ENCODE measurements at places on chromosomes 7 and 10.

DNA sequence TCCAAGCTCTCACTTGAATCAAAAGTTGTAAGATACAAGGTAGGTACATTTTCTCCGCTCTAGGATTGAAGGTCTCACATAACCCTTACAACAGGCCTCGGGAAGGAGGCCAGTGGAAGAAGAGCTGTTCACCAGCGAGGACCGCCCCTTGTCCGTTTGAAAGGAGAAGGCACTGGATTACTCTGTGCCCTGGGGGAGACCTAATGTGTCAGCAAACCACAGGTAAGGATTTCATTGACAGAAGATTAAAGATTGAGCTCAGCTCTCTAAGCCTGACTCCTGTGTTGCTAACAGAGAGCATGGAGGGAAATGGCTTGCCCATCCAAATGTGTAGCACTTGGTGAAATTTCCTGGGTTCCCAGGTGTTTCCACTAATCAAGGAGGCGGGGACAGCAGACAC is 81.2 kb downstream of the SLC16A9 start:
- no peak for DNase-seq

DNA sequence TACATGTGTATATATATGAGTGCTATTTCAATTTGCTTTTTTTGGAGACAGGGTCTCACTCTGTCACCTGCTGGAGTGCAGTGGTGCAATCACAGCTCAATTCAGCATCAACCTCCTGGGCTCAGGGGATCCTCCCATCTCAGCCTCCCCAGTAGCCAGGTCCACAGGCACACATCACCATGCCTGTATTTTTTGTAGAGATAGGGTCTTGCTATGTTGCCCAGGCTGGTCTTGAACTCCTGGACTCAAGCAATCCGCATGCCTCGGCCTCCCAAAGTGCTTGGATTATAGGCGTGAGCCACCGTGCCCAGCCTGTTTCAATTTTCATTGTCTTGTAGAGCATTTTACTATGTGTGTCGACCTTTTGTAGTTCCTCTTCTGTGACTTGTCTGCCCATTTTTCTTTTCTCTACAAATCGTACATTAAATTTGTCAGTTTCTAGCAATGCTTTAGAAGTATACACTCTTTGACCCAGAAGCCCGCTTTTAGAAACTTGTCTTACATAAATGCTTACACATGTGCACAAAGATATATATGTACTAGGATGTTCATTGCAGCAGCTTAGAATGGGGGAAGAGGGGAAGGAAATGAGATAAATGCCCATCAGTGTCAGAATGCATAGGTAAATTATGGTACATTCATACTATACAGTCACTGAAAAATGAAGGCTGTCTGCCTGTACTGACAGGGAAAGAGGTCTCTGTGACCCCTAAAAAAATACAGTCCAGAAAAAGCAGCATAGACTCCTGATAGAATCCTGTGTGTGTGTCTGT is 12.2 kb upstream of the RFC2 start:
- DNase-seq = no peak

DNA sequence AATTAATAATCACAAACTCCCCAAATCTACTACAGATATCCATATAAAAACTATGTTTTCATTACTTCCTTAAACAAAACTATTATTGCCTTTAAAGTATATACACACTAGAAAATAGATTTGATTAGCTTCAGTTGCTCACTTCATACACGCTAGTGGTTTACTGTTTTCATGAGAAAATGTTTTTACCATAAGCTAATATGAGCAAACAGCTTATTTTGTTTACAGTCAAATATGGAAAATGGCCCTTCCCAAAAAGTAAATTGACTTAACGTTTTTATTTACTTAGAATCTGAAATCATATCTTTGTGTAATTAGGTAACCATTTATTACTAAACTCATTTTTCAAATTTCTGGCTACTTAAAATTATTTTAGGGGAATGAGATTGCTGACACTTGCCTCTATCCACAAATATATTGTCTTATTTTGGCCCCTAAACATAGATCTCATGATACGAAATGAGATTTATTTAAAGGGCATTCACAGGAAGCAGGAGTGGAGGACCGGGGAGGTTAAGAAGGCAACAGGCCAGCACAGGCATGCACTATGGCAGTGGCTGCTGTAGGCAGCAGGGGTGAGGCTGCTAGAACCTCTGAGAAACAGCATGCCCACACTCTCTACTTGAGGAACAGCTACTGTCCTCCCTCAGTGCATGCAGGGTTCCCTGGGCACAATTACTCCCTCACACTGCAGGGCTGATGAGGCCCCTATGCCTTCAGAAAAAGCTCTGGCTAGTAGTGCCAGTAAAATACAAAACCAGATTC is 29.6 kb upstream of the SOSTDC1 start:
- no peak for DNase-seq

GRCh38 chr7:146764458-146764857 is 647.9 kb downstream of the CNTNAP2 start:
- DNase-seq = no peak

GRCh38 chr7:47492716-47493325 is 89.1 kb downstream of the TNS3 start:
- DNase-seq = no peak

DNA sequence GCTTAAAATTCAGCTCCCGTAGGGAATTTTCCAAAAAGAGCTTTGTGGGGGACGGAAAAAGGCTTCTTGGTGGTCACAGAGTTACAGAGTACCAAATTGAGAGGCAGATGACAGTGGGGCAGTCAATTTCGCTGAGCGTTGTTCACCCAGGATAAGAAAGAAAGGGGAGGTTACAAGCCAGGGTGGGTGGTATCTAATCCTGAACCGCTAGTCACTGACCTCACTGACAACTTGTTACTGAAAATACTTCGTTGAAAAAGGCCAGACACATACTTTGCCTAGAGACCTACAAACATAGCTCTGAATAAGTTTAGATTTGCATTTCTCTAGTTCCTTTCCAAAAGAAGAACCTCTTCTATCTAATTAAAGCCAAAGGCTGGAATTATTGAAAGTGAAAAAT is at the start of gene CTNNA3:
Gene CTNNA3 (minus strand): TSS at position 167 of the 400 bp plus-strand sequence.
- no peak for DNase-seq

GRCh38 chr7:47092336-47092735 is 489.6 kb downstream of the TNS3 start:
- DNase-seq = no peak

GRCh38 chr10:85235258-85235657 is 906.9 kb downstream of the CCSER2 start:
- DNase-seq = no peak

- DNase-seq = no peak
These were observed 94.1 kb downstream of the PIP4K2A start for GRCh38 chr10:22620140-22620857.

- DNase-seq = no peak
These were observed 113.4 kb downstream of the DIP2C start for GRCh38 chr10:576130-576465.

- DNase-seq = no peak
These were observed 57.0 kb upstream of the GPR158 start for GRCh38 chr10:25117757-25118156.

DNA sequence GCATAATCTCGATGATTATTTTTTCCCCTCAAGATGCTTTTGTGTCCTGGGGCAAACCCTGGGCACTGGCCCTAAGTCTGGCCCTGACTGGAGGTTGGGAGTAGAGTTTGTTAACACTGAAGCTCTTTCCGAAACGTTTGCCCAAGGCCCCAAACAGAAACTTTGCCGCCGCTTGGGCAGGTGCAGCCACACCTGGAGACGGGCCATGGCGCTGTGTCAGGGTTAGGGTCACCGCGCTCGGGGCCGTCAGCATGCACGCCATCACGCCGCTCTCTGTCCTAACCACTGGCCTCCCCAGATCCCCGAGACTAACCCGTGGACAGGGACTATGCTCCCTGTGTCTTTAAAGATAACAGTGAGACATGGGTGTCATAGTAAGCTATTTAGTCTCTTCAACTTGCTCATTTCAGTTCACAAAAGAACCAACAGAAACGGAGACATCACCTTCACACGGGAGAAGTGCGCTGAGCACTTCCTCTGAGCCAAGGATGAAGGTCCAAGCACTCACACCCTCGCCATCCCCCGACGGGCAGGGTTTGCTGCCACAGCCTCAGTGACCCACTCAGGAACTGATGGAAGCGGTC is 85.3 kb upstream of the DIP2C start:
- no peak for DNase-seq

GRCh38 chr10:22454634-22455033 is 109.3 kb downstream of the SPAG6 start:
- DNase-seq = no peak

DNA sequence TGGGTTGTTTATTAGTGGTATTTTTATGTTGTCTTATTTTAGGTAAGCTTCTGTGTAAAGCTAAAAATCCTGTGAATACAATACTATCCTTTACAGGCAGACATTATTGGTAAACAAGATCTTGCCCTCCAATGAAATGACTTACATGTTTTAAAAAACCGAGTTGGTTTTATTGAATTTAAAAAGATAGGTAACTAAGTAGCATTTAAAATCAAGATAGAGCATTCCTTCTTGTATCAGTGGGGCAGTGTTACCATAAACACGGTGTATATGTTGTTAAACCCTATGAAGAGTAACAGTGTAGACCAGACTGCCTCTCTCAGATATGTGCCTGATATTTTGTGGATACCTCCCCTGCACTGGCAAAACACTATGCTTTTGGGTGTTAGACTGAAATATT is 81.0 kb downstream of the SNX10 start:
- DNase-seq = no peak

DNA sequence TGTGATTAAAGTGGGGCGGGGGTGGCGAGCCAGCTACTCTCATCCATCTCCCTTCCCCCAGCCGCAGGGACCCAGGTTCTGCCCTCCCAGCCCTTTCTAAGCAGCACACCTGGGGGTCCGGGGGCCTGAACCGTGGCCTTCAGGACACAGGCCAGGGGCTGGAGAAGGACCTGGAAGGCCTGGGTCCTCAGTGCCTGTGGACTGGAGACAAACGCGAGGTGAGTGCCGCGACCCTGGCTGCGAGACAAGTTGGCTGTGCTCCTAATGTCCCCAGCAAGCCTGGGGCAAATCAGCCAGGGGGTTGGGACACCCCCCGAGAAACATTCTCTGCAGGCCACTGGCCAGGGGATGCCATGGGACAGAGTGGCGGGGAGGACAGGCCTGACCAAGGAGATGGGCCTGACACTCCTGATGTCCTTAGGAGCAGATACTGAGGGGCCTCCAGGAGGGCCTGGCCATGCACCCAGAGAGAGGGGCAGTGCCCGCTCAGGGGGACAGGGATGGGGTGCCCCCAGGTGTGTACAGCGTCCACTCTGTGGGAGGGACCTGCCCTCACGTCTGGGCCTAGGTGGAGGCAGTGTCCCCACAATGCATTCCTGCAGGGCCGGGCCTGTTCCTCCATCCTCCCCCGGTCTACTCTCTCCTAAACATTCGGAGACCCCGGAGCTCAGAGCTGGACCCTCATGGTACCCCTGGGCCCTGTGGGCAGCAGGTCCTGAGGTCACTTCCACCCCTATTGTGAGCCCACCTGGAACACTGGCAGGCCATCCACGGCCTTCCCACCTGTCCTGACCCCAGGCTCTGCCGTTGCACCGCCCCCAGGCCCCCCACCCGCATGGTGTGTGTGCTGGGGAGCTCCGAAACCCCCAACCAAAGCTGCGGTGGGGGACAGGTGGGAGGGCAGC is 13.1 kb downstream of the BRAT1 start:
- no peak for DNase-seq

DNA sequence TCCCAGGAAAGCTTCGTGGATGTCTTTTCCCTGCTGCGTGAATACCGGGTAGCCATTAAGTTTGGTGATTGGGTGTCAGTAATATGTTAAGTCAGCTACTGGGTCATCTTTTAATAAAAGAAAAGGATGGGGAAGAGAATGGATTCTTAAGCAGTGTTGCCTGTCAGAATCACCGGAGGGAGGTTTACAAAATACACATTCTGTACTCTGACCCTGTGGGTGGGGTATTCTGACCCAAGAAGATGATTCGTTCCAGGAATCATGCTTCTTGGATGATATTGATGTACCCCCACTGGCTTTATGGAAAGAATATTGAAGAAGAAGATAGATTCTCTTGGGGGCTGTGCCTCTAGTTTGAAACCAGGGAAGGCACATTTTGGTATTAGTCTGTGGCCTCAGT is 18.3 kb downstream of the SGPL1 start:
- no peak for DNase-seq

- no peak for DNase-seq
These were observed 14.0 kb upstream of the PODXL start for GRCh38 chr7:131570401-131570800.

DNA sequence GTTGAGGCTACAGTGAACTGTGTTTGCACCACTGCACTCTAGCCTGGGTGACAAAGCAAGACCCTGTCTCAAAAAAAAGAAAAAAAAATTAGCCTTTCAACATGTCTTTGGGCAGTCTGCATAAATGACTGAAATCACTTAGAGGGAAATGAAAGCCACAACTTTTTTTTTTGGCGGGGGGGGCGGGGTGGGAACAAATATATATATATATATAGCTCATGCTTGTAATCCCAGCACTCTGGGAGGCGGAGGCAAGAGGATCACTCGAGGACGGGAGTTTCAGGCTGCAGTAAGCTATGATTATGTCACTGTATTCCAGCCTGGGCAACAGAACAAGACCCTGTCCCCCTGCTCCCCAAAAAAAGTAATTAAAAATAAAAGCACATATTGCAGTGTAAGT is 23.4 kb upstream of the MICU1 start:
- no peak for DNase-seq

DNA sequence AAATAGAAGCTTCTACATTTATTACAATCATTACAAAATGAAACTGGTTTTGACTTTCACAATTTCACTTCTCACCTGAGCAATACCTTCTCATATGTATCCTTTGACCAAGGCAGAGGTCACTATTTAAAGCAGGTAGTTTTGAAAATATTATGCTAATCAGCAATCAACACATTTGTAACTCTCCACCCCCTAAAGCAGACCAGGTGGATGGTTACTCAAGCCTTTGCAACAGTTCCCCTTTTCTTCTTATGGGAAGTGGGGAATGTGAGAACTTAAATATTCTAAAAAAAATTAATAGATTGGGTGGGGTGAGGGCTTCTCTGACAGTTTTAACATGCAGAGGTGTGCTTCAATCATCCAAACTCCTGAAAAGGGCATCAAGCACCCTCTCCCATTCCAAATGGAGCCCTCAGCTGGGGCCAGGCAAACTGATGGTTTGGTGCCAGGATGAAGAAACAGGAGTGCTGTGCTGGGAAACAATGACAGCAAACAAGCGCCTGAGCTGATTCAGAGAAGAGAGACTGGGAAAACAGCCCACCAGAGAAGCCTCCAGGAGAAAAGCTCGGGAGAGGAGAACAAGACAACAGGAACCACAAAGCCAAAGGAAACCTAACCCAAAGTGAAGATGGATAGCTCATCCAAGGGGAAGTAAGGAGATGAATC is 17.1 kb downstream of the RAPGEF5 start:
- DNase-seq = no peak

GRCh38 chr10:132841615-132841975 is 55.6 kb upstream of the NKX6-2 start:
- no peak for DNase-seq

- no peak for DNase-seq
These were observed 8.6 kb downstream of the SCIN start for GRCh38 chr7:12578930-12579640.

- DNase-seq = no peak
These were observed 159.8 kb downstream of the WNT2 start for GRCh38 chr7:117163101-117163500.

GRCh38 chr10:71368643-71369042 is 28.1 kb upstream of the CDH23 start:
- no peak for DNase-seq

GRCh38 chr7:49775065-49775948 is 1.9 kb downstream of the VWC2 start:
- no peak for DNase-seq
